ENCODE measurements at places on chromosomes 6 and 20. TPM values are rescaled to one million over a fixed set of nuclear protein-coding genes. Genes with fewer than 3 reads are reported as not detected.

Gene KCNK5
- 0.25 TPM for total RNA-seq

Gene GGTLC1
- total RNA-seq: not detected

Gene GATA5
- total RNA-seq: not detected

Gene LAMA5
- total RNA-seq: 13.5 TPM

Gene CHMP4B
- total RNA-seq: 36.4 TPM

Gene KCNQ5
- total RNA-seq: 17.2 TPM

All from temporal lobe (tissue), 4 donors.